ENCODE measurements at places on chromosomes 6 and 20.

DNA sequence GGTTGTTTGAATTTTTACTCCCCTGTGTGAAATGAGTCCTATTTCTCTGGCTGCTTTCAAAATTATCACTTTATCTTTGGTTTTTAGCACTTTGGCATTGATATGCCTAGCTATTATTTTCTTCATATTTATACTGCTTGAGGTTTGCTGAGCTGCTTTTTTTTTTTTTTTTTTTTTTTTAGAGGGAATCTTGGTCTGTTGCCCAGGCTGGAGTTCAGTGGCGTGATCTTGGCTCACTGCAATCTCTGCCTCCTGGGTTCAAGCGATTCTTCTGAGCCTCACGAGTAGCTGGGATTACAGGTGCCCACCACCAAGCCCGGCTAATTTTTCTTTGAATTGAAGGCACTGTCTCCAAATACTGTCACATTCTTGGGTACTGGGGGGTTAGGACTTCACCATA lies 40.6 kb downstream of the STXBP5 start:
- H3K4me3 ChIP-seq: no peak overlapping the region
- DNase-seq: no peak
- no peaks in the 10 kb centered on the region for H3K4me1 ChIP-seq
- H3K36me3 ChIP-seq: no peaks in the 10 kb centered on the region
- H3K27ac ChIP-seq: no peak overlapping the region
- H3K27me3 ChIP-seq: no peaks in the 10 kb centered on the region

DNA sequence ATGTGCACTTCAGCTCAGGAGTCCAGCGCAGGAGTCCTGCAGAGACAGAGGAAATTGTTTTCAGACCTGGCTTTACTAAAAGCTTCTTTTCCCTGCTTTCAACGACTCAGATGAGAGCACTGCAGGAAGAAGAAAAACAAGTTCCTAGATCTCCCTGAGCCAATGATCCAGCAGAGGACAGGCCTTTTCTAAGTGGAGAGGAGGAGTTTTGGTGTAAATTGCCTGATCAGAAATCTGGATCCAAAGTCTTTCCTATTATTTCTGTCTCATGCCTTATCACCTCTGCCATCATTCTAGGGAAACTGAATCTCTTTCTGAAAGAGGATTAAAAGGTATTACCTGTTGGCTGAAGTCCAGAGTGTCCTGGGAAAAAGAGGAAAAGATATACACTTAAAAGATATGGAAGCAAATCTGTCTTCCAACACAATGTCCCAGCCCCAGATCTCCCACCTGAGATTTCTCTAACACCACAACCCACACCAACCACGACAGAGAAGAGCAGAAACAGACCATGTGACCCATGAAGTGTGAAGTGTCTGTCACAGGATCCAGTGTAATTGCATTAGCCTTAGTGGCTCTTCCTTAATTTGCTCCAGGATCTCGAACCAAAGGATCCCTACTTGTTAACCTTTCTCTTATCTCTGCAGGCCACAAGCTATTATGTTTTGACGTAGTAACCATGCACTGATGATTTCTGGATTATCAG lies 23.1 kb upstream of the HLA-DRB5 start:
- no peak for DNase-seq
- no peaks in the 10 kb centered on the region for H3K36me3 ChIP-seq
- H3K4me3 ChIP-seq: no peak overlapping the region
- no peaks in the 10 kb centered on the region for H3K4me1 ChIP-seq
- no peak overlapping the region for H3K27ac ChIP-seq
- H3K27me3 ChIP-seq: no peaks in the 10 kb centered on the region

GRCh38 chr6:32076321-32076809 lies 32.8 kb downstream of the TNXB start:
- H3K27ac ChIP-seq: no peak overlapping the region
- DNase-seq: no peak
- no peaks in the 10 kb centered on the region for H3K36me3 ChIP-seq
- H3K4me3 ChIP-seq: no peak overlapping the region
- no peaks in the 10 kb centered on the region for H3K27me3 ChIP-seq
- H3K4me1 ChIP-seq: no peaks in the 10 kb centered on the region

DNA sequence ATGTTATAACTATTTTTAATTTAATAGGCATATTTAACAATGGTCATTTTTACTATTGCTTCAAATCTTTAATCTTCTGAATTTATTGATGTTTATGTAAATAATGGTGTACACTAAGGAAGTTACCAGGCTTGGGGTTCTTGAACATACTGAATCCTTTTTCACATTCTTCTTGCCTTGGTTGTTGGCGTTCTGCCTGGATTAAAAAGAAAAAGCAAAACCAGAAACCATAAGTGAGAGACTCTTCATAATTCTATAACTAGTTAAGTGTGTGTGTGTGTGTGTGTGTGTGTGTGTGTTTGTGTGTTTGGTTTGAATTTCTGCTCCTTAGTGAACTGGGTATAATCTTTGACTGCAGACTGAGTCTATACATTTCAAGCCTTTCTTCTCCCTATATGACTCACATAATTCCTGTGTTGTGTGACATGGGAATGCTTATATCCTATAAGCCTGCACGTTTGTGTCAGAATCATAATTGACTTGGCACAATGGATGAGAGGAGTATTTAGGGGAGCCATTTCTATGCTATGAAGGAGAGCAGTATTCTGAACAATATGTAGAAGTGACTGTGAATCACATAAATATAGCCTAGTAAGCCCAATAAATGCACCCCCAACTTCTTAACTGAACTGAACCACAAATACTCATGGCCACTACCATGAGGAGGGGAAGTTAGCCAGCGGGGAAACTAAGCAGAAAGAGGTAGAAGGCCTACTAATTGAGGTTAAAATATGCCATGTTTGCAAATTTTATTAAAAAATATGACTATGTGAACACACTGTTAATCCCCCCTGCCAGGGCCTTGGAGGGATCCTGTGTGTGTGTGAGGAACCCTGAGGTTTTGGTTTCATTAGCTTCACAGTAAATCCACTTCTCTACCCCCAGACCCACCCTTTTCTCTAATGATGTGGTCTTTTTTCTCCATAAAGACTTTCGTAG lies 425.5 kb downstream of the BCKDHB start:
- no peak overlapping the region for H3K27ac ChIP-seq
- H3K27me3 ChIP-seq: no peaks in the 10 kb centered on the region
- H3K4me3 ChIP-seq: no peak overlapping the region

DNA sequence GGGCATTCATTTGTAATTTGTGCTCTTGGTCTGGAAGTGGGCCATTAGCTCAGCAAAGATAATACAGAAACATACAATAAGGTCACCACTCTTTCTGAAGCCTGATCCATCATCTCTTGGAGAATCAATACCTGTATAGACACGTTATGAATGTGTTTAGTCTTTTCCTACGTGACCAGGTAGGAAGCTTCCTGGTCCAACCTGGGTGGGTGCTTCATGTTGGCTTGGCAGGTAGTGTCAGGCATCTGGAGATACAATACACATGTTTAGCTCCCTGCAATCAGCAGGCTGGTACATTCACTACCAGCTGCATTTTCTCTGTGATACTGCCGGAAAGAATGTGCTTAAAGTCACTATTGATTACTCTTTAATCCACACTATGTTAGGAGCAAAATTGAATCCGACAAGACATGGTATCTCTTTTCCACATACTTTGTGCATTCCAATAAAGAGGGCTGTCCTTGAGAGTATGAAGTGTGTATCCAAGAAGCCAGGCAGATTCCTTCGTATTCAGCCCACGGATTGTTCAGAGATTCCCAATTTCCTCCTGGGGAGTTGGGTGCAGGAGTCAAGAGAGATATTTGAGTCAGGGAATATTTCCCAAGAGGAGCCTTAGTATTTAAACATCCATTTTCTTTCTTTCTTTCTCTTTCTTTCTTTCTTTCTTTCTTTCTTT lies 49.9 kb upstream of the RANBP9 start:
- H3K27ac ChIP-seq: no peak overlapping the region
- no peak overlapping the region for H3K4me3 ChIP-seq
- no peak for DNase-seq
- no peaks in the 10 kb centered on the region for H3K4me1 ChIP-seq
- no peaks in the 10 kb centered on the region for H3K27me3 ChIP-seq
- H3K36me3 ChIP-seq: no peaks in the 10 kb centered on the region

DNA sequence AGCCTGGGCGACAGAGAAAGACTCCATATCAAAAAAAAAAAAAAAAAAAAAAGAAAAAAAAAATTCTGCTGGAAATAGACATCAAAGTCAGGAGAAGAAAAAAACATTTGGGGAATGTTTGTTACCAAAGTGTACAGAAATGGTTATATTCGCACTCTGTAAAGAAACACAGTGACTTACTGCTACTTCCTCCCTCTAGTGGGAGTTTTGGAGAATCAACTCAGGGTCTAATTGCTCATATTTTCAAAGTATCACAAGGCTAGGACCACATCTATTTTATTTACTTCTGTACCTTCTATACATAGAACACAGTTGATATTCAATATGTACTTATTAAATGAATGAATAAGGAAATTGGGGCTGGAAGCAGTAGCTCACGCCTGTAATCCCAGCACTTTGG lies 24.4 kb downstream of the ARG1 start:
- H3K4me3 ChIP-seq: no peak overlapping the region
- no peaks in the 10 kb centered on the region for H3K4me1 ChIP-seq
- H3K27ac ChIP-seq: no peak overlapping the region
- no peak for DNase-seq
- no peaks in the 10 kb centered on the region for H3K27me3 ChIP-seq

DNA sequence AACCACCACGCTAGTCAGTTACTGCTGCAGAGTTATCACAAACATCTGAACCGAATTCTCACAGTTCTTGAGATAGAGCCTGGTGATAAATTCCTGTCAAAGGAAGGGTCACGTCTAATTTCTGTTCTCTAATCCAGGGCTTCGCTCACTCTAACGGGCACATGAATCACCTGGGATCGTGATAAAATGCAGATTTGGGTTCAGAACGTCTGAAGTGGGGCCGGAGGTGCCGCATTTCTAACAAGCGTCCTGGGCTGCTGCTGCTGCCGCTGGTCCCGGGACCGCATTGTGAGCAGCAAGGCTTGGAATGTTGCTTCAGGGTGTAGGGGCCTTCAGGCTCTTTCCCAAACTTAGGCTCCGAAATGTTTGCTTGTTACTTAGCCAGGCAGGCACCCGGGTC lies 264.1 kb downstream of the CDC5L start:
- no peak overlapping the region for H3K27ac ChIP-seq
- H3K27me3 ChIP-seq: no peaks in the 10 kb centered on the region
- no peak for DNase-seq
- H3K36me3 ChIP-seq: no peaks in the 10 kb centered on the region
- no peak overlapping the region for H3K4me3 ChIP-seq

DNA sequence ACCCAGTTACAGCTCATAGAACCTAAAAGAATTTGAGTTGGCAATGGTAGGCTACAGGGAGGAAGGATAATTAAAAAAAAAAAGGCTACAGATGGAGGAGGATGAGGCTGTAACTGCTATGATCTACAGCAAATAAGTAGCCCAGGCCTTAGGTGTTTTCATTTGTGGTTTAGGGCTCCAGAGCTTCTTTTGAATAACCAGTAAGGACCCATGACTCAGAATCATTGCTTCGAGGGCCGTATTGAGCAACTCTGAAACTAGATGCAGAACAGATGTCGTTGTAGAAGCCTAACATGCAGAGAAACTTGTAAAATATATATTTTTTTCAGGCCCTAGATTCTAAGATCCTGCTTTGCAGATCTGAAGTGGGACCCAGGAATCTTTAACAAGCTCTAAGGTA lies 19.0 kb upstream of the ASIP start:
- no peak overlapping the region for H3K4me3 ChIP-seq
- no peaks in the 10 kb centered on the region for H3K27me3 ChIP-seq
- no peak for DNase-seq
- H3K4me1 ChIP-seq: no peaks in the 10 kb centered on the region
- no peaks in the 10 kb centered on the region for H3K36me3 ChIP-seq

DNA sequence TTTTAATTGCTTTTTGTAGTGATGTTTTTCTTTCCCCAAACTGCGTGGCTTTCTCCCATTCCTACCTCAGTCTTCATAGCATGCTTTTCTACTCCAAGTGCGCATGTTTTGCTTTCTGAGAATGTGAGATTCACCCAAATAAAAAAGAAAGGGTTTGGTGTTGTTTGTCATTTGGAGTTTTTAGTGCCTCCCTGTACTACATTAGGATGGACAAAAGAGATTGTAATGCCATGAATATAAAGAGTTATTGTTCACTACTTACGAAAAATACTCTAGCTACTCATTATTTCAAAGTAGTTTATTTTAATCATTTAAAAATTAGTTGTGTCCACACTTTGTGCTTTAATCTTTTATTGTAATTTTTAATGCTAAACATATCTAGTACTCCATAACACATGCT lies 81.8 kb downstream of the RNF217 start:
- no peak overlapping the region for H3K27ac ChIP-seq
- H3K27me3 ChIP-seq: no peaks in the 10 kb centered on the region
- DNase-seq: no peak
- no peak overlapping the region for H3K4me3 ChIP-seq

- DNase-seq: no peak
- H3K36me3 ChIP-seq: no peaks in the 10 kb centered on the region
Measured at GRCh38 chr20:24296477-24297261, 172.8 kb upstream of the SYNDIG1 start.

DNA sequence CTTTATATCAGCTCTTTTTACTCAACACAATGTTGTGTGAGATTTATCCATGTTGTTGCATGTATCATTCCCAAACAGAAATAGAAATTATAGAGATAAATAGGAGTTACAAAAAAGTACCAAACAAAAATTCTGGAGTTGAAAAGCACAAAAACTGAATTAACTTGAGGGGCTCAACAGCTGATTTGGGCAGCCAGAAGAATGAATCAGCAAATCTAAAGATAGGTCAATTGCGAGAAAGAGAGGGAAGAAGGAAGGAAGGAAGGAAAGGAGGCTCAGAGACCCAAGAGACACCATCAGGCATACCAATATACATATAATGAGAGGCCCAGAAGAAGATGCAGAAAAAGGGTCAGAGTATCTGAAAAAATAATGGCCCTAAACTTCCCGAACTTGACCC lies 98.9 kb downstream of the ATG5 start:
- H3K4me1 ChIP-seq: no peaks in the 10 kb centered on the region
- no peaks in the 10 kb centered on the region for H3K36me3 ChIP-seq
- H3K4me3 ChIP-seq: no peak overlapping the region

DNA sequence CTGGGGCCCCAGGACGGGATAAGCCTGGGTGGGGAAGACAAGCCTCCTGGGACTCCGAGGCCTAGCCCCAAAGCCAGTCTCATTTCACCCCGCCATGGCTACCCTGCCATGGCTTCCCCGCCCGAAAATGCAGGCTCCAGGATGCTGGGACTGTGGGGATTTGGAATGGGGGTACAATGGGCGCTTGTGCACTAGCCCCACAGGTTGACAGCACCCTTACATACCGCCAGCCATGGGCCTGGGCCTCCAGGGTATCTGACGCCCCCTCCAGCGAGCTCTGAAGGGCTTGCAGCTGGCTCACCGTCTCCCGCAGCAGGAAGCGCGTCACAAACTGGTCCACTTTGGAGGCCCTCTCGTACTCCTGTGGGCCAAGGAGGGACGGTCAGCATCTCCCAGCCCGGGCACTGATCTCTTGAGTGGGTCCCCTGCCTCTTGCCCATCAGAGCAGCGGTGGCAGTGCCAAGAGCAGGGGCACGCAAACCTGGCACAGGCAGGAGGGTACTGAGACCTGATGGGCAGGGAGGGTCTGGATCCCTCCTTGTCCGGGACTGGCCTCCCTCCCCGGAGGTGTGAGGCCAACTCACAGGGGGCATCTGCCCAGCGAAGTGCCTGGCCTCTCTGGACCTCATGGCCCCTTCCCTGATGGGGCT lies 2.0 kb upstream of the C20orf144 start:
- H3K36me3 ChIP-seq: no peaks in the 10 kb centered on the region
- no peak for DNase-seq
- H3K27ac ChIP-seq: no peak overlapping the region
- H3K4me3 ChIP-seq: no peak overlapping the region
- no peaks in the 10 kb centered on the region for H3K27me3 ChIP-seq
